ENCODE measurements at places on chromosomes 2 and 18.

GRCh38 chr2:145587922-145588321 lies 1068.0 kb upstream of the ZEB2 start:
- no peak for DNase-seq

GRCh38 chr2:187698374-187699110 lies 144.3 kb upstream of the TFPI start:
- no peak for DNase-seq

GRCh38 chr2:105865222-105865913 lies 120.7 kb downstream of the NCK2 start:
- no peak for DNase-seq

- no peak for DNase-seq
Observed at GRCh38 chr2:140481136-140481535, 1649.7 kb downstream of the LRP1B start.

GRCh38 chr2:126970583-126970982 lies 71.9 kb downstream of the TEX51 start:
- DNase-seq, result no peak

DNA sequence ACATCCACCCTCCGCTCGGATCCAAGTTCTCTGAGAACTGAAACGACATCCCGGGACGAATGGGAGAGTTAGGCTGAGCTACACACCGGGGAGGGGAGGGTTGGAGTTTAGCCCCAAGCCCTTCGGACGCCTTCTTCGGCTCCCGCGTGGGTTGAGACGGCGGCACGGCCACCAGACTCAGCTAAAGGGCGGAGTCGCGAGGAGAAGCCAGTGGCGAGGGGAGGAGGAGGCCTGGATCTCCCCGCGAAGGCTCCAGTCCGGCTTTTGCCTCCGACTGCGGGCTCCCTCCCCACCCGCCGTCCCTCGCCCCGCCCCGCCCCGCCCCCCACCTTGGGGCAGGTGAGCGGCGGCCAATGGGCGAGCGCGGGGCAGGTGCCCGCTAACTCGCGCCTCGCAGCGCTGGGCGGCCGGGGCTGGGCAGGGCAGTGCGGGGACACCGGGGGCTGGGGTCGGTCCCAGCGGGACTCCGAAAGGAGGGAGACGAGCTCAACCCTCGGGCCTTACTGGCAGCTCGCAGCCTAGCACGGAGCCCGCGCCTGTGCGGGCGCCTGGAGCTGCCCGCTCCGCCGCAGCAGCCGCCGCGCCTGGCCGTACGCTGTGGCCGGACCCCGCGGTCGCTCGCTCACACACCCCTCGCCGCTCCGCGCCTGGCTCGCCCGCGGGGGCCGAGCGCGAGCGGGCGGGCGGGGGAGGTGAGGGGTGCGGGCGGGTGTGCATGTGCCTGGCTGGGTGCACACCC lies at the start of gene EMX1:
Gene EMX1 (plus strand): TSS at position 382 of the 739 bp plus-strand sequence. CDS start 334 bp downstream, at position 716.
- no peak for DNase-seq

- DNase-seq, result no peak
Observed at GRCh38 chr2:19648583-19648982, 253.2 kb downstream of the TTC32 start.

DNA sequence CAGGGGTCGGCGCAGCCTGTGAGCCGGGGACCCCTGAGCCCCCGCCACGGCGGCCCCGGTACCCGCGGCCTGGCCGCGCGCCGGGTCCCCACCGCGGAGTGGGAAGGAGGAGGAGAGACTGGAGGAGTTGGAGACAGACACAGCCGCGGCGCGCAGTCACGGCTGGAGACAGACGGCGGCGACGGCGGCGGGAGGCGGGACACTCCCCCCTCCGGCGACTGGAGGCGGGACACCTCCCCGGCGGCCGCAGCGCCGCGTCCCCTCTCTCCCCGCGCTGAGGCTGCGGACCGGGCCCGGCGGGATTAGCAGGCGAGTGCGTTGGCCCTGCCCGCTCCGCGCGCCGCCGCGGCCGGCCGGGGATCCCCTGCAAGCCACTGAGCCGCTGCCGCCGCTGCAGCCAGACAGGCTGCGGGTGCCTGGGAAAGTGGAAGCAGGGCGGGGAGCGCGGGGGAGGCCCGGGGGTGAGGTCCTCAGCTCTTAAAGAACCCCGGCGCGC lies 1.0 kb upstream of the LDLRAD4 start:
- no peak for DNase-seq

GRCh38 chr2:23199115-23199918 lies 185.7 kb upstream of the KLHL29 start:
- DNase-seq, result no peak

DNA sequence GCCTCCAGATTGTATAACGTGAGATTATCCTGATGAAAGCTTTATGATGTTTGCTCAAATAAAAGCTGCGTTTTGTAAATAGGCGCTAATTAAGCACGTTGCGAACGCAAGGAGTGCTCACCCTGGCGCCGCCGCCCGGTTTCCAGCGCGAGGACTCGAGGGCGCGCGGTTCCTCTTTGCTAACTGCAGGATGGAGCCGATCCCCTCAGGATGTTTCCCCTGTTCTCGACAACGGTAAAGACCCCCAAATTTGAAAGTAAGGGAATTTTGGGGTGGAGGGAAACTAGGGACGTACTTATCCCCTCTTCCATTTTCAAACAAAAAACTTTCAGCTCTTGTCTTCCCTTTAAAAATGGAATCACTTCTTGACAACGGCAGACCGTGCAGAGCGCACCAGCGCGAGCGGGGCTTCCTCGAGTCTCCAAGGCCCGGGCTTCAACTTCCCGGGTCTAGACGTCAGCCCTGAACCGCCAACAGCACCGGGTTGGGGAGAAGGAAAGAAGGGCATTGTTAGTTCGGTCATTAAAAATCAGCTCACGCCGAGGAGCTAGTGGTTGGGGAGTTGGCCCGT lies 1.1 kb upstream of the GBX2 start:
- DNase-seq, result no peak

GRCh38 chr2:2057125-2057721 lies 273.9 kb downstream of the MYT1L start:
- no peak for DNase-seq

DNA sequence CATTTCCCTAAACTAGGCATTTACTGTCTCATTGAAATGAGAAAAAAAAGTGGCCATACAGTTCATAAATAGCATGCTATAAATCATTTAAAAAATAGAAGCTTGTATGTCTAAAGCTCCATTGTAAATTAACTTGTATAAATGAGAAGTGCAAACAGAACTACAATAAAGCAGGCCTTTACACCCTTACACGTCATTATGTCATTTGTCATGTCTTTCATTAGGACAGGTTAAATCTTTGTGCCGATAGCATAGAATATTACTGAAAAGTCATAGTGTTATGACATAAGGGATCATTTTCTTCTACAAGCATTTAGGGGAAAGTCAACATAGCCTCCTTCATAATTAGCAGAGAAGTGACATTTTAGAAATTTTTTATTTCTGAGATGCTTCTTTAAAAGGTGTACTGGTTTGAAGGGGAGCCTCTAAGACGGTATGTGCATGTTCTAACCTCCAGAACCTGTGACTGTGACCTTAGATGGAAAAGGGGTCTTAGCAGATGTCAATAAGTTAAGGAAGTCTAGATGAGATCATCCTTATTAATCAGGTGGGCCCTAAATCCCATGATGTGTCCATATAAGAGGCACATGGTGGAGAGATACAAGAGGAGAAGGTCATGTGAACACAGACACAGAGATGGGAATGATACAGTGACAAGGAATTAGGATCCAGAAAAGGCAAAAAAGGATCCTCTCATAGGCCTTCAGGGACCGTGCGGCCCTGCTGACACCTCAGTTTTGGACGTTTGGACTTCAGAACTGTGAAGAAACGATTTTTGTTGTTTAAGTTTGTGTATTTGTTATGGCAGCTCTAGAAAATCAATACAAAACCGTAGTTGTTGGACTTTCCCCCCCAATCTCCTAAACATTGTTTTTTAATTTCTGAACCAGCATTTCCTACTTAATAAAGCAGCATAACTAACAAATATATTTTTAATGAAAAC lies 863.7 kb downstream of the MBD2 start:
- no peak for DNase-seq

- no peak for DNase-seq
Observed at GRCh38 chr18:25298853-25299274, 53.1 kb downstream of the ZNF521 start.

GRCh38 chr18:2518473-2518872 lies 52.8 kb downstream of the METTL4 start:
- no peak for DNase-seq

DNA sequence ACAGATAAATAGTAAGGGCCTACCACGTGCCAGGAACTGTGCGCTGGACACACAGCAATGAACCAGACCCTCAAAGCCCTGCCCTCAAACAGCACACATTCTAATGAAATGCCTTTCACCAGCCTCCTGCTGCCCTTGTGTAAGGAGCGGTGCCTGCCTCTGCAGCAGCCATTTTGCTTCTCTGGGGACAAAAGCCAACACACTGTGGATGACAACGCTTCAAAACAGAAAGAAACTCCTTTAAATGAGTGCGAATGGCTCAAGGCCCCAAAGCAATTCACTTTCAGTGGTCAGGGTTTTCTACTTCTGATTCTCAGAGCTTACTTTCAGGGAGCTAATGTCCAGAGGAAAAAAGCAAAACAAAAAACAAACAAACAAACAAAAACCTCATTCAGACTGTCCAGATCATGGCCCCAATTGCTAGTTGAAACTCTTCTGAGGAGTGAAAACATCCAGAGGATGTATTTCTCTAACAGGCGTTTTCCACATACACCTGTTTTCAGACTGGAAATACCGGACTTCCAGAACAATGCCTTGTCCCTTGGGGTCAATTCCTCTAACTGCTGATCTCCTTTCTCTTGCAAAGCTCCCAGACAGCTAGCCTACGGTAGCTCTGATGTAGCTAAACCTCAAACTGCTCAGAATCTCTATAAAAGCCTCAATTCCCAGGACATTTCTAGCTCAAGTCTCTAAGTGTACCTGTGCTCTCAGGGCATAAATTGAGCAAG lies 323.3 kb upstream of the ZNF521 start:
- no peak for DNase-seq

DNA sequence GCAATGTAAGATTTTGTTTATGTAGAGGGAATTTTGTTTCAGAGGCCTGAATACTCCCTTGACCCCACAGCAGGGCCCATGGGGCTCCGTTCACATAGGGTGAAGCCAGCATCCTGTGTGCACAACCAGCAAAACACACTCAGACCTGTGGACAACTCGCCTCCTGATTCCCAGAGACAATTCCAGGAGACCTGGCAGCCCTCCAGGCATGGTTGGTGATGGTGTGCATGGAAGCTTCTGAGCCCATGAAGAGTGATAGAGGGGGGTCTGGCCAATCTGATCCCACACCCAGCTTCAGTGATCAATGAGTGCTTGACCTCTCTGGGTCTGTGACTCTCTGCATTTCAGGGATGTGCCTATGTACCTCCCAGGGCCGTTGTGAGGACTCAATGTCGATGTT lies 91.0 kb upstream of the RAB6C start:
- DNase-seq, result no peak

DNA sequence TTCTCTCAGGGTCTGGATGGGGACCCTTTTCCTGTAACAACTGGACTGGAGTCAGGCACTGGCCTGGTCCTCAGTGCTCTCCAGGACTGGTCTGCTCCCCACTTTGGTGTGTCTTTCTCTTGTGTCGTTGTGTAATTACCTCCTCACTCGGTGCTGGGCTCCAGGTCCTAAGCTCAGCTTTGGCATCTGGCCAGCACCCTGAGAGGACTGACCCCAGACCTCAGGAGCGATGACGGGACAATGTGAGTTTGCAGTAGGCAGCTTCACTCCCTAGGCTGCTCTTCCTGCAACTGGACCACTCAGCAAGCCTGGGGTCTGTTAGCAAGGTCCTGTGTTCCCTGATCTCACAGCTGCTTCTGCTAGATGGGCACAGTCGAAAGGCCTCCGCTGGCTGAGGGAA lies 93.8 kb downstream of the COLEC12 start:
- DNase-seq, result no peak

DNA sequence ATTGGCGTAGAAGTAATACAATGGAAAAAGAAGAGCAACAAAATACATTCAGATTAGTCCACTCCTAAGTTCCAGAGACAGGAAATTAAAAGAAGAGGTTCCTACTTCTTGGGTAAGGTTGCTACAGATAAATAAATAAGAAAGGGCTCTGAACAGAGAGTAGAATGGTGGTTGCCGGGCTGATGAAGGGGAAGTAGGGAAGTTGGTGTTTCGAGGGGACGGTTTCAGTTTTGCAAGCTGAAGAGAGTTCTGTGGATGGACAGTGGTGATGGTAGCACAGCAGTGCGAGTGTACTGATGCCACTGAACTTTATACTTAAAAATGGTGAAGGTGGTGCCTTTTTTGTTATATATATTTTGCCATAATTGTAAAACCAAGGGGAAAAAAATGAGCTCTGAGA lies 48.2 kb downstream of the CABYR start:
- no peak for DNase-seq

GRCh38 chr2:28269019-28269784 lies 123.5 kb upstream of the FOSL2 start:
- no peak for DNase-seq

DNA sequence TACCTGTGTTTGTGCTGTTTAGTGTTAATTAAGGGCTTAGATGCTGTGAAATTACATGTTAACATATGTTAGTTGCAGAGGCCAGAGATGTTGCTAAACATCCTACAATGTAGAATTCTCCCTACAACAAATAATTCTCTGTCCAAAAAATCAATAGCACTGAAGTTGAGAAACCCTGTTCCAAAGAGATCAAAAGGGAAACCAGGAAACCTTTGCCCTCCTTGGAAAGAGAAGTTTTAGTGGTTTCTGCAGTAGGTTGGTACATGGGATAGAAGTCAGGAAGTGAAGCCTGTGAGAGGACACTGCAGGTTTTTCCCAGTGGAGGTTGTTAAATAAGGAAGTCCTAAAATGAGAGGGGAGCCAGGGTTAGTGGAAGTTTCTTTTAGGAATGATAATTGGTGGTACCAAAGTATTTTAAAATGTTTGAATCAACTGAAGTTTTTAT lies 6.3 kb upstream of the RMDN2 start:
- DNase-seq, result no peak

DNA sequence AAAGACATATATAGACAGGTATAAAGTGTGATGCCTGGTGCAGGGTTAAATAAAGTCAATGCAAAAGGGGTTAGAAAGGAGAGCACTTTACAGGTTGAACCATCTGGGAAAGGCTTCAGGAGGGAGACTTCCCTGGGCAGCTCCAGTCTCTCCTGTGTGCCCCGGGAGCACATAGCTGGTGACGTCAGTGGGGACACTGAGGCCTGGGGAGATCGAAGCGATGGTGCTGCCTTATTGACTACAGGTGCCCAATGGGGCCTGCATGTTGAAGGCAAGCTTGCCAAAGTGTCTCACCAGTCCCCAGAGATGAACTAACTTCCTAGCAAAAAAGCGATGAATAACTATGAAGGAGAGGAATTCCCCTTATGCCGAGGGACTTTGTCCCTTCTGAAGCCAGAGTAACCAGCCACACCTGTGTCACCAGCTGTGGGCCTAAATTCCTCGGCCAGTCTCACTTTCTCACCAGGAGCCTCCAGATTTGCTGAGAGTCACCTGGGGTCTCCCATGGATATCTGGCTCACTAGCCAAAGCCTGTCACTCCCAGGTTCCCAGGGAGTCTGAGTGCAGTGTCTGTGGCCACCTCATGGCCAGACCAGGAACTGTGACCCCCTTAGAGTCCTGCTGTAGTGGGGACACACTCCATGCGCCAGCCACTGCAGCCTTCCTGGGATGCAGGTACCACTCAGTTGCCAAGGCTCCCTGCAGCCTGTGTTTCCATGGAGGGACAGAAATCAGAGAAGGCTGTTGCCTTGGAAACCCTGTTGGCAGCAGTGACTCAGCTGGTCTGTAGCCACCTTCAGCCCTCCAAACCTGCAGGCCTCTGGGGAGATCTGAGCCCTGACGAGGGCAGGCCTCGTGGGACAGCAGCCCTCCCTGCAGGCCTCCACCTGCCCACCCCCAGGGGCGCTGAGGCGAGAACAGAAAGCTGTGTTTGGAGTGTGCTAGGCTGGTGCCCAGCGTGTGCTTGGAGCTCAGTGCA lies 128.7 kb downstream of the CTIF start:
- DNase-seq, result no peak
